Spleen (tissue), 13 donors: ENCODE measurements at places on chromosomes 5 and 9.

- peak; percentile 33 for DNase-seq
- H3K4me1 ChIP-seq = peaks cover 33% of the 10 kb centered on the region
- no peaks in the 10 kb centered on the region for H3K36me3 ChIP-seq
- no peaks in the 10 kb centered on the region for H3K27me3 ChIP-seq
Measured at GRCh38 chr9:127177665-127178265, 55.3 kb upstream of the ANGPTL2 start.

- DNase-seq = no peak
- H3K4me3 ChIP-seq = no peak overlapping the region
- no peaks in the 10 kb centered on the region for H3K36me3 ChIP-seq
Measured at GRCh38 chr5:177316005-177316404, 4.3 kb upstream of the MXD3 start.

DNA sequence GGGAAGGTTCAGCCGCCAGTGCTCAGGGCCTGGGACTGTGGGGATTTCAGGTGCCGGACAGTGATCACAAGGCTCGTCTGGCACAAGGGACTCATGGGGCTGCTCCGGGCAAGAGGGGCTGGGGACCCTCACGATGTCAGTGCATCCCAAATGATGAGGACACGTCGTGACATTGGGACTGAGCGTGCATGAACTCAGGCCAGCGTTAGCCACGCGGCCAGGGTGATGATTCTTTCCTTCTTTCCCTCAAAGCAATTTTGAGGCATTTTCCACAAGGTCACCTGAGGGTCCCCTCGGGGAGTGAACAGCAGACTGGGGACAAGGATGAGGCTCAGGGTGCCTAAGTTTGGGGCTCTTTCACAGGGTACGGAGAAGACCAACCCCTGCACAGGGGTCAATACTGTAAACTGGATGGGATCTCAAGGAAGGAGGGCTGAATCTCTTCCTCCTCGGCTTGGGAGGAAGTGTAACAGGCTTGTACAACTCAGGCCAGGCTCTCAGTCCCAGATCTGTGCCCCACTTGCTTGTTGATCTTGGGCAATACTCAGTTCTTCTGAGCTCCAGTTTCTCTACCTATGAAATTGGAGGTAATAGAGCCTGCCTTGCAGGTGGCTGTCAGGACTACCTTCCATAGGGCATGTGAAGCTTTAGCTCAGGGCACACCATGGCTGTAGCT, 78.5 kb downstream of the PRRT1B start:
- H3K4me3 ChIP-seq = no peak overlapping the region
- H3K27ac ChIP-seq = no peak overlapping the region
- peak; percentile 19 for DNase-seq
- no peaks in the 10 kb centered on the region for H3K27me3 ChIP-seq
- peaks cover 100% of the 10 kb centered on the region for H3K36me3 ChIP-seq

- H3K27me3 ChIP-seq = no peaks in the 10 kb centered on the region
- H3K27ac ChIP-seq = peak within 1 kb of the TSS; percentile 100
Measured at GRCh38 chr5:137754188-137754960, at the start of gene HNRNPA0. HNRNPA0 (minus strand) TSS chr5:137754363; CDS start chr5:137754066, 297 bp downstream.

- peaks cover 9% of the 10 kb centered on the region for H3K4me1 ChIP-seq
- H3K27me3 ChIP-seq = no peaks in the 10 kb centered on the region
- no peaks in the 10 kb centered on the region for H3K36me3 ChIP-seq
- no peak overlapping the region for H3K27ac ChIP-seq
Measured at GRCh38 chr9:124960409-124960752, 19.5 kb upstream of the GOLGA1 start.

DNA sequence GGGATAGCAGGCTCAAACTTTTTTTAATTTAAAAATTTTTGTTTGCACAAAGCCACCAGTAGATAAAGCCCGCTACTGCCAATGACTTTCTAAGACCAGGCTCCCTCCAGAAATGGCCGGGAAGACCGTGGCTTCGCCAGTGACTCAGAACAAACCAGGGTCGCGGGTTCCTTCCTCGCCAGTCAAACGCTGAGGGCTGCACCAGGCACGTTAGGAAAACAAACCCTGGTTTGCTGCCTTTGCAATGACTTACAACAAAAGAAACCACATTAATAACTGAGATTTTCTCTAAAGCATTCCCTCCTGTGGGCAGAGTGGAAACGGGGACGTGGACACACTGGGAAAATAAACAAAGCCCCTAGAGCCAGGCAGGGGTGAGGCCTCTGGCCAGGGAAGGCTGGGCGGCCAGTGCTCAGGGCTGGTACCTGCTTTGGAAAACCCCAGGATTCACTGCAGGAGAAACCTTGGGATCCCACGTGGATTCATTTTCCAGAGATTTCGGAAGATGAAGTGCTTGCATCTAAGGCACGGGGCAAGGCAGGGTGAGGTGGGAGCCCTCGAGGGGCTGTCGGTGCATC, 3.8 kb downstream of the PRRX2 start:
- peaks cover 19% of the 10 kb centered on the region for H3K4me1 ChIP-seq
- H3K27me3 ChIP-seq = peaks cover 42% of the 10 kb centered on the region
- H3K36me3 ChIP-seq = no peaks in the 10 kb centered on the region
- DNase-seq = no peak
- no peak overlapping the region for H3K4me3 ChIP-seq

GRCh38 chr5:95191330-95191729, 93.6 kb downstream of the MCTP1 start:
- no peak overlapping the region for H3K27ac ChIP-seq
- no peaks in the 10 kb centered on the region for H3K36me3 ChIP-seq
- no peak for DNase-seq
- no peaks in the 10 kb centered on the region for H3K27me3 ChIP-seq

- H3K4me1 ChIP-seq = no peaks in the 10 kb centered on the region
- no peaks in the 10 kb centered on the region for H3K36me3 ChIP-seq
- H3K27me3 ChIP-seq = no peaks in the 10 kb centered on the region
- H3K4me3 ChIP-seq = no peak overlapping the region
- no peak for DNase-seq
Measured at GRCh38 chr9:122397749-122398148, 26.9 kb downstream of the PTGS1 start.

DNA sequence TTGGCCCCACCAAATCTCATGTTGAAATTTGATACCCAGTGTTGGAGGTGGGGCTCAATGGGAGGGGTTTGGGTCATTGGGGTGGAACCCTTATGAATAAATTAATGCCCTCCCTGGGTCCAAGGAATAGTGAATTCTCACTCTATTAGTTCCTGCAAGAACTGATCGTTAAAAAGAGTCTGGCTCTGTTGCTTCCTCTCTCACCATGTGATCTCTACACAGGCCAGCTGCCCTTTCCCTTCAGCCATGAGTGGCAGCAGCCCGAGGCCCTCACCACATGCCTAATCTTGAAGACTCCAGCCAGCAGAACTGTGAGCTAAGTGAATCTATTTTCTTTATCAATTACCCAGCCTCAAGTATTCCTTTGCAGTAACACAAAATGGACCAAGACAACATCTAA, 106.0 kb downstream of the CAAP1 start:
- no peak overlapping the region for H3K27ac ChIP-seq
- no peaks in the 10 kb centered on the region for H3K4me1 ChIP-seq
- no peak overlapping the region for H3K4me3 ChIP-seq
- no peaks in the 10 kb centered on the region for H3K27me3 ChIP-seq

DNA sequence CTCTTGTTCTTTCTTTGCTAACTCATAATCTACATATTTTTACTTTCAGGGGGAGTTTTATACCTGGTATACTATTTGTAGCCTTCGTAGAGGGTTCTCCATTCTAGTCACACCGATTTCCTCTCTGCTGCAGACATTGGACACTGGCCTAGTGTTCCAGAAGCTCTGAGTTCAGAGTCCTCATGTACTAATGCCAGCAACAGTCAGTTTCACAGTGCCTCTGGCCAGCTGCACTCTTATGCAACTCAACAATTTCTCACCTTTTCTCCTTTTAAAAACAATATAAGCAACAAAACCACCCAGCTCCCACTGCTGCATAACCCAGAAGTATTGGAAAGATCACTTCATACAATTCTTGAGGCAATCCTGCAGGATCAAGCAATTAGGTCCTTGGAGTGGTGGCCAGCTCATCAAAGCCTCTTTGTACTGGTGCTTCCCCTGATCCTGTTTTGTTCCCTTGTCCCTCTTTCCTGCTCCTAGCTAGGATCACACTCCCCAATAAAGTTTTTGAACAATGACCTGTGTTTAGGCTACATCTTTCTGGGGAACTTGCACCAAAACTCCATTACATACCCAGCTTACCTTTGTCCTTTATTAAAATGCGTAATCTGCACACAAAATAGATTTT, 98.1 kb upstream of the TUT7 start:
- no peak overlapping the region for H3K27ac ChIP-seq
- H3K4me3 ChIP-seq = no peak overlapping the region
- H3K36me3 ChIP-seq = no peaks in the 10 kb centered on the region
- DNase-seq = no peak

- DNase-seq = no peak
- H3K27ac ChIP-seq = no peak overlapping the region
- no peaks in the 10 kb centered on the region for H3K27me3 ChIP-seq
- no peak overlapping the region for H3K4me3 ChIP-seq
- H3K36me3 ChIP-seq = no peaks in the 10 kb centered on the region
Measured at GRCh38 chr5:148309746-148310145, 2.5 kb upstream of the SPINK7 start.

- no peaks in the 10 kb centered on the region for H3K36me3 ChIP-seq
- H3K27me3 ChIP-seq = no peaks in the 10 kb centered on the region
- H3K4me3 ChIP-seq = no peak overlapping the region
- H3K4me1 ChIP-seq = peaks cover 10% of the 10 kb centered on the region
- no peak for DNase-seq
- no peak overlapping the region for H3K27ac ChIP-seq
Measured at GRCh38 chr9:69943148-69943806, 100.4 kb upstream of the MAMDC2 start.

- H3K27me3 ChIP-seq = no peaks in the 10 kb centered on the region
- no peaks in the 10 kb centered on the region for H3K4me1 ChIP-seq
- DNase-seq = no peak
- no peaks in the 10 kb centered on the region for H3K36me3 ChIP-seq
- H3K4me3 ChIP-seq = no peak overlapping the region
Measured at GRCh38 chr9:96079779-96080178, 204.3 kb downstream of the ERCC6L2 start.
